Left renal cortex interstitium (tissue), 4 donors: ENCODE measurements at places on chromosomes 5 and 9. TPM values are rescaled to one million over a fixed set of nuclear protein-coding genes. Genes with fewer than 3 reads are reported as not detected.

GRCh38 chr5:59446356-59446755 is 447.2 kb downstream of the PDE4D start:
- no peak for DNase-seq

- no peak for DNase-seq
These were observed 202.7 kb downstream of the SEMA6A start for GRCh38 chr5:116371935-116372334.

DNA sequence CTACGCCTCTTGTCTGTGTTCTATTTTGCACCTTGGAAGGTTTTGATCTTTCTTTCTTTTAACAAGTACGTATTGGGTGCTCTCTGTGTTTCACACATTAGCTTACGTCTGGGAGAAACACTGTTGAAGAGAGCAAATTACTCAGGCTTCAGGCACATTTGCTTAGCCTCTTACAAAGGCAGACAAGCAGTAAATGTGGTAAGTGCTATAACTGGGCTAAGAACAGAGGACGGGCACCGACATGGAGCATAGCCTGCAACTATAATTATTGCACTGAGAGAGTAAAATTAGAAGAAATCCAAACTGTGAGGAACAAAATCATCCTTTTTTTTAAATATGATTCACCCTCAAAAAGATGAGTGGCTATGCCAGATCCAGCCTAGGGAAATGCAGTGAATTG is 9.4 kb upstream of the PARP8 start:
- DNase-seq, result no peak

- no peak for DNase-seq
These were observed 4.3 kb upstream of the COX7C start for GRCh38 chr5:86613455-86613854.

DNA sequence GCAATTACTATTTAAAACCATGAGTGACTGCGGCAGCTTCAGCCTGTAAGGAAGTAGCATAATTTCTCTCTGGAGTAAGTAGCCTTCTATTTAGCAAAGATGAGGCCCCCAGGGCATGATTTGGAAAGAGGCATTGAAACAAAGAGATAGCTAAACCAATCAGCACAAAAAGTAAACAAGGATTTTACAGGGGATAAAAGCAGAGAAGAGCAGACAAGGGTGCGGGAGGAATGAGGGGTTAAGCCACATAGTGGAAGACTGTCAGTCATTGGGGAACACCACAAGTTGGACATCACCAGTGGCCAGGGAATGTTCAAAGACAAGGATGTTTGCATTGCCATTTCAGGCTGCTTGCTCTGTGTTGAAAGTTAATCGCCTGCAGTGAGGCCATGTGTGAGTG is 24.0 kb upstream of the C5orf63 start:
- no peak for DNase-seq

GRCh38 chr5:141958546-141959172 is 657 bp upstream of the PCDH12 start:
- no peak for DNase-seq

DNA sequence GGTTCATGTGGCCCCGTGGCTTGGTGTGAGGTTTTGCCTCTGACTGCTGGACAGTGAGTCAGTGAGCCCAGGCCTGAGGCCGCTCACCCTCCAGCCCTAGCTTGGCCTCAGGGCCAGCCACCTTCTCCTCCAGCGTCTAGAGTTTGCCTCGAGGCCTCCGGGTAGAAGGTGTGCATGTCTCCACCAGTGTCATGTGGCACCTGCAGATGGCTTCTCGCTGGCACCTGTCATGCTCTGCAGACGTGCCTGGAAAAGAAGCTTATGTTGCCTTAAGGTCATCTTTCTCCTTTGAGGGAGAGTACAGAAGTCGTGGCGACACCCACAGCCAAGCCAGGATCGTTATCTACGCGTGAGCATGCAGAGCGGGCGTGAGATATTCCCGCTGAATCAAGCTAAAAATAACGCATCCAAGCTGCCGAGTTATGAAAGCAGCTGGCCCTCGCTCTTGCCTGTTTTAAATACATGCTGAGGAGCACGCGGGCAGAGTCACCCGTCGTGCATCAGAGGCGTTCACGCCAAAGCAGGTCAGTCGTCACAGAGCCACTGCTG is 79.7 kb upstream of the FCN2 start:
- no peak for DNase-seq

DNA sequence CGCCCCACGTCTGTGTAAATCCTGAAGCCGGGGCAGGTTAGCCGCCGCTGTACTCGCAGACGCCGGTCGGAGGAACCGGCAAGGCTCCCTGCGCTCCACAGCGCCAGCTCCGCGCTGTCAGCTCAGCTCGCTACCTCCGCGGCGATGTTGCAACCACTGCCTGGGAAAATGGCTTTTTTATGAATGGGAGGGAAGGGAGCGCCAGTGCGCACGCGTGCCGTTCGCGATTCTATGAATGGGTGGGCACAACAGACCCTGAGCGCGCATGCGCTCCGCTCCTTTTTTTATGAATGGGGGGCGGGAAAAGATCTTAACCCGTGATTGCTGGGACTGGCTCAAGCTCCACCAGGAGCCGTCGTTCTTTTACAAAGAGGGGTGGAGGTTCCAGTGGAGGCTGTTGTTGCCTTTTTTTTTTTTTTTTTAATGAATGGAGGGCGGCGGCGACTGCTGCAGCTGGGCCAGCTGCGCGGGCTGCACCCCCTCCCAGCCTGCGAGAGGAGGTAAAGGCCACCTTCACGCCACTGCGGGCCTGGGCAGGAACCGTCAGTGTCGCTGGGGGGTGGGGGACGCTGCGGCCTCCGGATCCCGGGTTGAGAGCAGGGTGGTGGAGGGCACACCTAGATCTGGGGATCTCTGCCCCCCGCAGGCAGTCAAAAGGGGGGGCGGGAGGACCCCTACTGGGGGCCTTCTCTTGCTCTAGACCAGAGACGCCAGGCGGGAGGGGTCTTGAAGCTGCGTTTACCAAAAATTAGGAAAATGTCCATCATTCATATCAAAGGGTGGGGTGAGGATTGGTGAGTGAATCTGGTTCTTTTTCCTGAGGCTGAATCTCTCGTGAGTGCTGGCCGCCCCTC is at the start of gene SPRY4:
TSS of gene SPRY4 (minus strand) at position 151 of the 854 bp plus-strand sequence. CDS start 9,913 bp downstream, outside the sequence.
- DNase-seq, result peak; percentile 96

DNA sequence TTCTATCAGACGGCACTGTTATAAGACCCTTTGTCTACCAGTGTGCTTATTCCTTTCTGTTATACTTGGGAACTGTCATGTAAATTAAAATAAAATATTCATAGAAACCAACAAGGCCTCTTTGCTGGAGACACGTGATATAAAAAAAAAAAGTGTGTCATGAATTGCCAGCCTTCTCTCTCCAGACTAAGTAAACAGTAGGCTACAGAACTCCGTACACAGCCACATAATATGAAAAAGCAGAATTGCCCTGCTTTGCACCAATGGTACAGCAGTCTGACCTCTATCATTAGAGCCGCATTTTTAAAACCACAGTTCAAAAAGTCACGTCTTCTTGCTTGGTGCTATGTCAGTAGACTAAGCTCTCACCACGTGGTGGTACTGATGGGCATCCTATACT is 231.3 kb downstream of the SEMA5A start:
- no peak for DNase-seq

The PCDHB7 gene
- polyA plus RNA-seq, result 5.4 TPM

The NPDC1 gene
- polyA plus RNA-seq, result 36.1 TPM

The APBB3 gene
- polyA plus RNA-seq, result 31.3 TPM
